Hindlimb muscle (tissue), 1 donor: ENCODE measurements at places on chromosomes 12 and 14. TPM values are rescaled to one million over a fixed set of nuclear protein-coding genes. Genes with fewer than 3 reads are reported as not detected.
A peak's percentile ranks its signal among the peaks of the same experiment; 100 is the strongest.

Gene TAS2R9
- polyA plus RNA-seq: not detected

Gene ZNF641
- polyA plus RNA-seq: 14.8 TPM

Gene PPP1R1A
- 70.6 TPM for polyA plus RNA-seq

Gene SETD3
- polyA plus RNA-seq: 73.5 TPM

Gene MFAP5
- polyA plus RNA-seq: 89.8 TPM

Gene BEGAIN
- polyA plus RNA-seq: 4.9 TPM

Gene LRRIQ1
- 0.27 TPM for polyA plus RNA-seq

Gene PRMT5
- 66.8 TPM for polyA plus RNA-seq

Gene NUP107
- polyA plus RNA-seq: 38.9 TPM

Gene TAS2R8
- polyA plus RNA-seq: not detected

Gene TXNDC16
- 5.3 TPM for polyA plus RNA-seq

Gene IFNG
- polyA plus RNA-seq: not detected

Gene SLC10A1
- not detected for polyA plus RNA-seq

Gene CCDC60
- polyA plus RNA-seq: not detected

Gene MYF5
- polyA plus RNA-seq: 29.5 TPM

GRCh38 chr14:52473557-52473956, 78.7 kb downstream of the TXNDC16 start:
- DNase-seq: peak; percentile 53

DNA sequence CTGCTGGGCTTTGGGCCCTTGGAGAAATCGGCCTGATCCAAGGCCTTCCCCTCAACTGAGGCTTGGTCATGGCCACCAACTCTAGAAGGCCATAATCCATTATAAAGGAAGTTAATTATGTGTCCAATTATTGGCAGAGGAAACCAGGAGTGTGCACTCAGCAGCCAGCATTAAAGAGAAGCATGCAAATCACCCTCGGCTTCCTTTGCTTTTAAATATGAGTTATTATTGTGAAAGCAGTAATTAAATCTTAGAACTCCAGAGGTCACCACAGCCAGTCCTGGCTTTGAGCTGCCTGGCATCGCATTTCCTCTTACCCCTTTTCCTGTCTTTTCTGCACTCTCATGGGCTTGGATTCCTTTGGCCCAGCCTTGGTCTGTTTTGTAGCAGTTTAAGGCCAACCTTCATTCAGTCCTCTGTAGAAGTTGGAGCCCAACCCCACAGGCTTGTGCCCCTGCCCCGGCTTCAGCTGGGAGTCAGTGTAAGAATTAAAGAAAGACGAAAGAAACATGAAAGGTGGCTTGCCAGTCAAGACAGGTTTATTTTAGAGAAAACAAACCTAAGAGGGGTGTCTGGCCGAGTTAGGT, 14.7 kb upstream of the KRT86 start:
- DNase-seq: no peak

GRCh38 chr12:118330421-118331018, 42.2 kb downstream of the TAOK3 start:
- DNase-seq: no peak

- DNase-seq: no peak
These were observed 55.8 kb downstream of the BEGAIN start for GRCh38 chr14:100531152-100532121.

GRCh38 chr12:6950811-6951540, at the start of gene PTPN6:
Gene PTPN6 (plus strand): TSS chr12:6951356. CDS start chr12:6951513, 157 bp downstream.
- no peak for DNase-seq

DNA sequence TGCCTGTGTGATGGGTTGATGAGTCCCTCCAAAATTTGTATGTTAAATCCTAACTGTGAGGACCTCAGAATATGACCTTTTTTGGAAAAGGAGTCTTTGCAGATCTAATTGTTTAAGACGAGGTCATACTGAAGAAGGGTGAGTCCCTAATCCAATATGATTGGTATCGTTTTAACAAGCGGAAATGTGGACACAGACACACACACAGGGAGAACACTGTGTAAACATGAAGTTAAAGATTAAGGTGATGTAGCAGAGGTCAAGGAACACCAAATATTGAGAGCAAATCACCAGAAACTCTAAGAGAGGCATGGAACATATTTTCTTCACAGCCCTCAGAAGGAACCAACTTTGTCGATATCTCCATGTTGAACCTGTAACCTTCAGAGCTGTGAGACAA, 1106.7 kb downstream of the SLC6A15 start:
- no peak for DNase-seq

GRCh38 chr12:116382686-116383530, 105.4 kb upstream of the MED13L start:
- DNase-seq: peak; percentile 91

GRCh38 chr12:76310110-76310509, 38.1 kb downstream of the BBS10 start:
- DNase-seq: no peak

- no peak for DNase-seq
These were observed 1046.9 kb upstream of the FLRT2 start for GRCh38 chr14:84483072-84483420.

DNA sequence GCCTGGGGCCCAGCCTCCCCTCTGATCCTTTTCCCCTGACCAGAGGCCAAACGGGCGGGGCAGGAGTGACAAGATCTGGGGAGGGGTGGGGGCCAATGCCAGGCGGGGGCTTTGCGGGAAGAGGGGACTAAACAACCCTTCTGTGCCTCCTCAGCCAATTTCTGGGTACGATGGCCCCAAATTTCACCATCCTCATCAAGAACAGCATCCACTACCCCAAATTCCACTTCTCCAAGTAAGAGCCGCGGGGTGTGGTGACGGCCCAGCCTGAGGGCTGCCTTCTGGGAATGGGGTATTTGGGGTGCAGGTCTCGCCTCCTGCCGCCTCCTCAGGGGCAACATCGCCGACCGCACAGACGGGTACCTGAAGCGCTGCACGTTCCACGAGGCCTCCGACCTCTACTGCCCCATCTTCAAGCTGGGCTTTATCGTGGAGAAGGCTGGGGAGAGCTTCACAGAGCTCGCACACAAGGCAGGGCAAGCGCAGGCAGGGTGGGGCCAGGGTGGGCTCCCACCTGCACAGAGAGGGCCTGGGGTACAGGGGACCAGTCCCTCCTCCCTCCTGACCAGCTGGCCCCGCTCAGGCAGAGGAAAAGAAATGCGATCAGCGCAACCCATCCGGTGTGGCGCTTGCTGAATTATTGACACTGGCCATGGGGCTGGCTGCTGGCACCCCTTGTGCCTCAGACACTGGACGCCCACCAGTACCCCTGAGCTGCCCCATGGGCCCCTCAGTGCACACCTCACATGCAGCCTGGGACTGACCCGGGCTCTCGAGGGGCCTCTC, 1.7 kb downstream of the P2RX2 start:
- no peak for DNase-seq

DNA sequence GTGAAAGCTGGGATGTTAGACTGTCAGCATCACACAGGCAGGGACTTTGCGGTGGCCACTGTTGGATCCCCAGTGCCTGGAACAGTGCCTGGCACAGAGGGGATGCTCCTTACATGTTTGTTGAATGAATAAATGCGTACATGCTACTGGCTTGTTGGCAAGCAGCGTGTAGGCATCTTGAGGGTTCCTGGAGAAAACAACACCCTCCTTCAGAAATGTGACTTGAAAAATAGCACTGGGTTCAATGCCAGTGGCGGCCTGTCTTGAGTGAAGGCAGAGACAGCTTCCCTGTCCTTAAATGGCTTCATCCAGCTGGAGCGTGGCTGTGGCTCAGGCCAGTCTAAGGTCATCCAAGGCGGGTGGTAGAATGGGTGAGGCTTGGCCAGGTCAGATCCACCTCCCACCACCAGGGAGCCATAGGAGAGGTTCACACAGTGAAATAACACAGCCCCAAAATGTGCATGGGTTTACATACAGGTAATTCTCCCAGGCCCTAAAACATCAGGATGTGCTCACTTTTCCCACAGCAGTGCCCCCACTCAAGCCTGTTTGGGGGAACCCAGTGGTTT, 171.4 kb downstream of the PHETA1 start:
- no peak for DNase-seq

DNA sequence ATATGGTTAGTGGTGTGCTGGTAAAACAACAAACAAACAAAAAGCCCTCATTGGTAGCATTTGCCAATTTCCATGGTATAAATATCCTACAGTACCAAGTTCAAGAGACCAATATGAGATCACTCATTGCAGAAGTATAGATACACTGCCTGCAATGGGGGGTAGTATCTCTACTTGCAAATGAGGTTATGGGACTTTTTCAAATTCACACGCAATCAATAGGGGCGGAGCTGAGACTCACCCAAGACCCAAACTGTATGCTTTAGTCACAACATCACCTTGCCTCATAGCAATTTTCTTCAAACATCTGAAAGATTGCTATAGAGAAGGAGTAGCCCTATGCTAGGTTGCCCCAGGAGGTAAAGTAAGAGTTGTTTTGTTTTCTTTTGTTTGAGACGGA, 93.7 kb downstream of the VCPKMT start:
- no peak for DNase-seq

GRCh38 chr12:6825398-6826124, 2.6 kb upstream of the P3H3 start:
- DNase-seq: peak; percentile 90

DNA sequence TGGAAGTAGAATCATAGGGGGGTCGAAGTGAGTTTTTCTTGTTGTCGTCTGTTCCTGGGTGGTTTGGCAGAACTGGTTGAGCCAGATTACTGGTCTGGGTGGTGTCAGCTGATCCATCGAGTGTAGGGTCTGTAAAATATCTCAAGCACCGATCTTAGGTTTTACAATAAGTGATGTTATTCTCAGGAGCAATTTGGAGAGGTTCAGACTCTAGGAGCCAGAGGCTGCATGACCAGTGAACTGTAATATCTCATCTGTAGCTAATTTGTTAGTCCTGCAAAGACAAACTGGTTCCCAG, 9.7 kb upstream of the SERPINA1 start:
- DNase-seq: no peak

DNA sequence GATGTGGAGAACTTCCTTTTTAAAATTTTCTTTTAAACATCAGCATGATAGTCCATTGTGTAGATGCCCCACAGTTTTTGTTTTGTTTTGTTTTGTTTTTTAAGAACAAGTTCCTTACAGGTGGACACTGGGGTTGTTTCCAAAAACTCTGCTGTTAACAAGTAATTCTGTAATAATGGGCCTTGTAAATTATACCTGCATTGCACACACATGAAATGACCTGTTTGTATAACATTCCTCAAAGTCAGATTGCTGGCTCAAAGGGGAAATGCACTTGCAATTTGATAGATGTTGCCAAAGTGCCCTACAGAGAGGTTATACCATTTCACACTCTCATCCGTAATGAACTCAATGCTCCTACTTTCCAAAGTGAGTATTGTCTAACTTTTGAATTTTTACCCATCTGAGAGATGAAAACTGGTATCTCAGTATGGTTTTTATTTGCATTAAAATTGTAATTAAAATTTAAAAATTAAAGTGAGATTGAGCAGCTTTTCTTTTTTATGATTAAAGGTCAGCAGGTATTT, 89.2 kb downstream of the SPPL3 start:
- DNase-seq: no peak

DNA sequence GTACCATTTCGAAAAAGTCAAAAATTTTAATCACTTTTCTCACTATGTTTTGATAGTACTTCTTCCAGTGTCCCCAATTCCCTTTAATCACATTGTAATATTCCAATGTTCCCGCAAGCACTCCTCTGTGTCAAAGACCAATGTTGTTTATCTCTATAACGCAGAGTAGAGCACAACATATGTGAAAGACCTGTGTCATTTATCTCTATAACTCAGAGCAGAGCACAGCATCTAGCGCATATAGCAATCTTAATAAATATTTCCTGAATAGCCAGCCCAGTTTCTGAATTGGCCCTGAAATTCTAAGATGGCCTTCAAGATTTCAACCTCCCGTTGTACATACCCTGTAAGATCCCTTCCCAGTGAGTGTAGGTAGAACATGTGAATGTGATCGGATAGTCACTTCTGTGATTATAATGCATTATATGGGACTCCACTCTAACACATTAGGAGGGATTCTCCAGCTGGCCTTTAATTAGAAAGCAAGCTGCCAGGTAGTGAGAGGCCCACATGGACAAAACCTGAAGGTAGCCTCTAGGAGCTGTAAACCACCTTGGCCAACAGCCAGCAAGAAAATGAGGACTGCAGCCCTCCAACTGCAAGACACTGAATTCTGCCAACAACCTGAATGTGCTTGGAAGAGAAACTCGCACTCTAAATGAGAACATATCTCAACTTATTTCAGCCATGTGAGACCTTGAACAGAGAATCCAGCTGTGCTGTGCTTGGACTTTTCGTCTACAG, 238.8 kb upstream of the SYT10 start:
- DNase-seq: no peak

DNA sequence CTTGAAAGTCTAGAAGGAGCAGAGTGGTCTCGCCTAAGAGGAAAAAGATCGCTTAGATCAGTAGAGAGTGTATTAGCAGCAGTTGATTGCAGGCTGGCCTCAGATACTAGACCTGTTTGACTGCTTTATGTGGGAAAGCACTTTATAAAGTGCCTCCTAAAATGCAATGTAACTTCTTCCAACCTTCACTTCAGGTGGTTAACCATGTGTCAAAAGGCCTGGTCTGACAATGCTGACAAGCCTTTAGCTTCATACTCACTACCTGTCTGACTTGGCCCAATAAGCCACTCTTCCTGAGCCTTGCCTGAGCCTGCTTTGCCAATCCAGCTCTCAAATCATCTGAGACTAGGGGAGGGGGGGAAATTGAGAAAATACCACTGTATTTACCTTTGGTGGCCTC, 14.6 kb downstream of the MGAT4C start:
- DNase-seq: no peak

DNA sequence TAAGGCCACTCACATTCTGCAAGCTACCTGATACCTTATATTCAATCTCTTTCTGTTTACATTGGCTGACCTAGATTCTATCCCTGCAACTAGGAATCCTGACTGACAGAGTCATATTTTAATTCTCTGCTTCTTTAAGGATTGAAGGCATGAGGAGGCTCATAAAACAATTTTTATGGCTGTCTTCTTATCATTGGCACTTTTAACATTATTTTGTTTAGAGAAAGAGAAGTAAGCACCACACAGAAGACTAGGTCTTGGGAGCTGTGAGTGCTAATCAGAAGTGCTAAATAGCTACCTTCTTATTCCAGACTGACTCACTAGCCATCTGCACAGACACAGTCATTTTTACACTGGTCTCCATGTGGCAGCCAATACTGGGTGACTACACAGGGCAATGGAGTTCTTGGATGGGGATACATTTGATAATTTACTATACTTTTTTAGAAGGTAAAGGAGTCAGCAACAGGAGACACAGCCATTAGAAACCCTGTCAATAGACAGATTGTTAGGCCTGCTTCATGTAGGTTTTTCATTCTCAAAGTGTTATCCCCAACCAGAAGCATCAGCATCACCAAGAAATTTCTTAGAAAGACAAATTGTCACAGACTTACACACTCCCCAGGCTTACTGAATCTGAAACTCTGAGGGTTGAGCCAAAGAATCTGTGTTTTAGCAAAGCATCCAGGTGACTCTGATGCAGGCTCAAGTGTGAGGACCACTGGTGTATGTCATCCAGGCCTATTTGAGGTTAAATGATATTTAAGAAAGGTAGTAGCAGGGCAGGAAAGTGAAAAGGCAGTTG, 214.1 kb downstream of the DUSP6 start:
- DNase-seq: no peak

- no peak for DNase-seq
These were observed 18.1 kb downstream of the ACVR1B start for GRCh38 chr12:51969643-51970042.

GRCh38 chr14:101599234-101599885, 38.1 kb downstream of the DIO3 start:
- no peak for DNase-seq
